ENCODE measurements at places on chromosomes 1 and 21.
A peak's percentile ranks its signal among the peaks of the same experiment; 100 is the strongest.

GRCh38 chr1:210024996-210025395 lies 87.0 kb downstream of the SYT14 start:
- DNase-seq = no peak

- no peak for DNase-seq
These were observed 38.8 kb upstream of the GPR153 start for GRCh38 chr1:6299557-6300165.

DNA sequence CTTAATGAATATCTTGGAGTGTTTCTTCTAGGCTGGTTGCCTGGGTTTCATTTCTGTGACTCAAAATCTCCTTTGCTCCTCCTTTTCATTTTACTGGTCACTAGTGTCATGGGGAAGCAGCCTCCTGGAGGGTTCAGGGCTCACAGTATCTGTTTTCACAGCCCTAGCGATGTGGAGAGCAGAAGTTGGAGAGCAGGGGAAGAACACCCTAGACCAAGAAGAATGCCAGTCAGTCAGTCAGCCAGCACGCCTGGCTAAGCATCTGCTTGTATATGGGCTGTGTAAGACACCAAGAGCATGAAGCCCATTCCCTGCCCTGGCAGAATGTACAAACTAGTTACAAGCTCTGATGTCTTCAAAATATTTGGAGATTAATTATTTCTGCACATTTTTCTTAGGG lies 7.9 kb downstream of the RXRG start:
- DNase-seq = no peak

GRCh38 chr1:31535561-31535960 lies 40.8 kb upstream of the TINAGL1 start:
- DNase-seq = no peak

- DNase-seq = no peak
These were observed 8.3 kb downstream of the TEX35 start for GRCh38 chr1:178521241-178521640.

- no peak for DNase-seq
These were observed 63.3 kb upstream of the ARHGAP29 start for GRCh38 chr1:94300731-94301130.

- no peak for DNase-seq
These were observed 197.5 kb upstream of the KIAA0040 start for GRCh38 chr1:175390081-175390481.

- DNase-seq = no peak
These were observed 63.2 kb downstream of the SRSF11 start for GRCh38 chr1:70284366-70284765.

DNA sequence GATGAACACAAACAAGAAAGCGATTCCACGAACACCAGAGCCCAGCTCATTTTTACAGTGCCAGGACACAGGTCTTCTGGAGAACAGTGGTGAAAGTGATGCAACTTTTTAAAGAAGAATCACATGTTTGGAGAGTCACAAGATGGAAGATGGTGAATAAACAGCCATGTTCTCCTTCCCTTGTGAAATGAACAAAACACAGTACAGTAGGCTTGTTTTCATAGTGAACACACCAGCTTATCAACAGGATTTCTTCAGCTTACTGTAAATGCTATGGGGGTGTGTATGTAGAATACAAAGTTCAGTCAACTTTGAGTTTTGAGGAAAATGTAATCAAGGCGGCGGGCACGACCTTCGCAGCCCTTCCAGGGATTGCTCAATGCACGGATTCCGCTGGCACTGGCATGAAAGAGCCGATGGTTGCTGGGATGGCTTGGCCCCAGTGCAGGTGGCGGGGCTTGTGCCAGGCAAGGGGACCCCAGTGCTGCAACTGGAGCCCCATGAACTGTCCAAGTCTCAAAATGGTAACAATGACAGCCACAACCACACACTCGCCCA lies 9.7 kb downstream of the TMPRSS3 start:
- DNase-seq = no peak

DNA sequence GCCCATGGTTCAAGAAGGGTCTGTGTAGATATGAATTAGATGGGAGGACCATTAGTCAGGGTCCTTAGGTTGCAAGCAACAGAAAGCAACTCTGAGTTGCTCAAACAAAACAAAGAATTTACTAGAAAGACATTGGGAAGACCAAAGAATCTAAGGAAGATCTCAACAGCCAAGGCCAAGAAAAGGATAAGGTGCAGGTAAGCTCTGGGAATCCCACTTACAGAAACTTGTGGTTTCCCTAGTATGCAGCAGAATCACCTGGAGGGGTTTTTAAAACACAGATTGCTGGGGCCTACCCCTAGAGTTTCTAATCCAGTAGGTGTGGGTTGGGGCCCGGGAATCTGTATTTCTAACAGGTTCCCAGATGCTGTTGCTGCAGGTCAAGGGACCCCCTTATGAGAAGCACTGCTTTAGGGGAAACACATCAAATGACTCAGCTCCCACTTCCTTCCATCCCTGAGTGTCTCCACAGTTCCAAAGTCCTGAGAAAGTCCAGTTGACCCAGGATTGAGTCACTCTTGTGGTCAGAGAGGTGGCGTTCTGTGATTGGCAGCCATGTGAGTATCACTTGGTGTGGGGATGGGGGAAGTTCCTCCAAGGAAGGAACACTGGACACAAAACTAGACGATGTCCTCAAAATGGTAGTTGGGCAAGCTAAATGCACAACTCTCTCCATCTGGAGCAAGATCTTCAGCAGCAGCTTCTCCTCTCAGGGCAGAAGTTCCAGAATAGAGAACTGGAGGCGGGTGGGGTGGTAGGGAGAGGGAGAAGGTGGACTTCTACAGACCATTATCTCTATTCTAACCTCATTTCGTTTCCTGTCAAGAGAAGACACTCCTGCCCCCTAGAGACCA lies 24.2 kb upstream of the EYA3 start:
- DNase-seq = no peak

DNA sequence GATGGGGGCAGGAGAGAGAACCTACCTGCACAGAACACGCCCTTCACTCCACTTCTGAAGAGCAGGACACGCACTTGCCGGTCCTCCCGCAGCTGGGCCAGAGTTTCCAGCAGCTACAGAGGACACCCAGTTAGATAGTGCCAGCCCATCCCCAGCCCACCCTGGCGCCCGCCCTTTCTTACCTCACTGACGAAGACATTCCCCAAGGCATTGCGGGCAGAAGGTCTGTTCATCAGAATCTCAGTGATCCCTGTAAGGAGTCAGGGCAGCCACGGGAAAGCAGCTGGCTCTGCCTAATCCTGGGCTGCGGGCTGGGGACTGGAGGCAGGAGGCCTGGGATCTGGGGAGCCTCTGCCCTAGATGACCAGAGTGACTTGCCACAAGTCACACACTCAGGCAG lies 10.0 kb downstream of the ECHDC2 start:
- DNase-seq = no peak

DNA sequence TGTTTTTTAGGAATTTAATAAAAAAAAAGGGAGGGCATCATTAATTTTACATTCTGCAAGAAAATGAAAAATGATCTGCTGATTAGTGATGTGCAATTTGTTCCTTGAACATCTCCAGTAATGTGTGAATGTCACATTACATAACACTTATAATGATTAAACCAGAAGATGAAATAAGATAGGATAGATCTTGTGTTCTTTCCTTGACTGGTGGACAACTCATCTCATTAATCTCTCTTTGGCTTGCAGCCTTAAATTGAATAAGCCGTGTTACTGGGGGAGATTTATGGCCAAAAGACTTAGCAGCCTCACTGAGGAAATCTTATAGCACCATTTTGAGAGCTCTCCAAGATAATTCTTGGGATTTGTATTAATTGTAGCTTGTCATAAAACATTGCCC lies 217.2 kb downstream of the ST6GALNAC3 start:
- no peak for DNase-seq

DNA sequence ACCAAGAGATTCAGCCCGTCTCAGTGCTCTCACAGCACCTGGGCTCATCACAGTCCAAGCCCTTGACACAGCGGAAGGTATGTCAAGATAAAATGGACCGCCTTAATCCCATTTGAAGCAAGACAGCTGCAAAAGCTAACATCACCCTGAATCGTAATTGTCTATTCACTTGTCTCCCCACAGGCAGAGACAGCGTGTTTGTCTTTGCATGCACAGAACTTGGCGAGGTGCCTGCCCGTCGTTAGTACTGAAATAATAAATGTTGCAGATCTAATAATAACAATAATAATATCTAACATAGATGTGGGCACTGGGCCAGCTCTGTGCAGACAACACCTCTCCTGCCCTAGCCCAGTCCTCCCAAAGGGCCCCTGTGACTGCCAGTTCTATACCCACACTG lies 271.7 kb downstream of the NPHP4 start:
- no peak for DNase-seq

- no peak for DNase-seq
These were observed 76.0 kb upstream of the EDN2 start for GRCh38 chr1:41560496-41560895.

DNA sequence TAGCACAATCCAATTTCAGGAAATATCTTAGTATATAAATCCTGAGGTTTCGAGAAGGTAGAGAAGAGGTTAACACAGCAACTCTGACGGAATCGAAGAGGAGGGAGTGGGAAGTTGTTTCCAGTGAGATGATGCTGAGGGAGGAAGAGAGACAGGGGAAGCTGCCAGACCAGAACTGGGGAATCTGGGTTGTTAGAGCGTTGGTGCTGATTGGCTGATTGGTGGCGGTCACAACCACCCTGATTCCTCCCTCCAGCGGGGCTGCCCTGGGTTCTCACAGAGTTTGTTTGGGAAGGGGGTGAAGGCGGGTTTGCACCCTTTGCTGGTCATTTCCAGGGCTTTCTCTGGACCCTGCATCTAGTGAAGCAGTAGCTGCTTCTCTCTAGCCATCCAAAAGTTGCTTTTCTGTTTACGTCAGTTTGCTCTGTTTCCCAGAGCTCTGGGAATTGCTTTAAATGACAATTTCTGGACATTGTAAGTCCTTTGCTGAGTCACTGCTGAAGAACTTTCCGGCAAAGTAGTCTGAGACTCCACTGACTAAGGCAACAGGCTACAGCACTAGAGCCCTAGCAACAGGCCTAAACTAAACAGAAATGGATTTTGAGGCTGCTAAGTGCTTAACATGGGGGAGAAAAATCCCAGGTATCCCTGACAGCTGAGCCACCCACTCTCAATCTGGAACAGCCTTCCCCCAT lies 90.1 kb downstream of the TENT5C start:
- DNase-seq = peak; percentile 81

- no peak for DNase-seq
These were observed 235.5 kb upstream of the SGIP1 start for GRCh38 chr1:66298464-66298863.

GRCh38 chr1:147781056-147781471 lies 20.7 kb upstream of the GJA5 start:
- DNase-seq = no peak

- DNase-seq = no peak
These were observed 457 bp downstream of the TRAPPC3 start for GRCh38 chr1:36148821-36149236.

GRCh38 chr1:207314816-207315215 lies 6.7 kb upstream of the CD55 start:
- peak; percentile 55 for DNase-seq

GRCh38 chr1:89755591-89755990 lies 65.2 kb upstream of the LRRC8D start:
- no peak for DNase-seq

DNA sequence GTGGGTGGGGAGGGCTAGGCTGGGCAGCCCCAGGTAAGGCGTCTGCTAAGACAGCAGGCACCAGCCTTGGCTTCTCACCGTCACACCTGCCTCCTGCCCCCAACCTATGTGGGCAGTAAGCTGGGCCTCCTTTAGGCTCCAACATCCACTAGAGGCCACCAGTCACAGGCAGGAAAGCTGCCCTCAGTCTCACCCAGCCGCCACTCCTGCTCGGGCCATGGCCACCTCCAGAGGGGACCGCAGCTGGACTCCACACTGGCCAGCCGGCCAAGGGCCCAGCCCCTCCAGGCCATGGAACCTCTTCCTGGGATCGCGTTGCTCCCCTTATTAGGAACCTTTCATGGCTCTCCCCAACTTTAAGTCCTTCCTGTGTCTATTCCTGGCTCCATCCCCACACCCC lies 74.5 kb downstream of the MRPL37 start:
- DNase-seq = no peak

- DNase-seq = no peak
These were observed 188.1 kb downstream of the PSMG1 start for GRCh38 chr21:38995071-38995669.

DNA sequence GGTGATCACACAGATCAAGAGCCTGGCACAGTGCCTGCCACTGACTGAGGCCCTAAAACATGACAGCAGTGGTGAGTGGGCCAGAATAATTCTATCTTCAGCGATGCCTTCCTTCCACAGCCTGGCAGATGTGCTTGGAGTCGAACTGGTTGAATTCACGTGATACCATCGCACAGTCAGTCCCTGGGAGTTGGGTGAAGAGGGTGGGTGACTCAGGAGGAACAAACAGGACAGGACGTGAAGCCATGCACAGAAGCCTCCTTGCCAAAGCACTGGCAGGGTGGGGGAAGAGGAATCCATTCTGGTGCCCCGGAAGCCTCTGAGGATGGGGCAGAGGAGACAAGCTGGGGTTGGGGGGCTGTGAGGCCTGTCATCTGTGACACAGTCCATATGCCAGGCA lies 80.3 kb upstream of the WNT4 start:
- DNase-seq = no peak

DNA sequence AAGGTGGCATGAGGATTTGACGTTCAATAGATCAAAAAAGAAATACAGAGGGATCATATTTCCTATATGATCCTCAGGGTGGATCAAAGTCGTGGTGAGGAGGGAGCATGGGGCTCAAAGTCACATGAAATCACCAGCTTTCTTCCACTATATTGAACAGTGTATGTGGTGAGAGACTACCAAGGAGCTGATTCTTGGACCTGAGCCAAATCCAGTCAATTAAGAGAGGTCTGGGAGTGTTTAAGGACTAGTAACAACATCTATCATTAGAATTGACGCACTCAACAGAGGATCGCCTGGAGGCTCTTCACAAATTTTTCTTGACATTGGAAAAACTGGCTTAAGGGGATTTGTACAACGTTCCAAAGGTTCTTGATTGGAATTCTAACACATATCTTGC lies 267.7 kb upstream of the PROX1 start:
- DNase-seq = no peak

GRCh38 chr1:25815208-25816111 lies 4.3 kb upstream of the MTFR1L start:
- no peak for DNase-seq

DNA sequence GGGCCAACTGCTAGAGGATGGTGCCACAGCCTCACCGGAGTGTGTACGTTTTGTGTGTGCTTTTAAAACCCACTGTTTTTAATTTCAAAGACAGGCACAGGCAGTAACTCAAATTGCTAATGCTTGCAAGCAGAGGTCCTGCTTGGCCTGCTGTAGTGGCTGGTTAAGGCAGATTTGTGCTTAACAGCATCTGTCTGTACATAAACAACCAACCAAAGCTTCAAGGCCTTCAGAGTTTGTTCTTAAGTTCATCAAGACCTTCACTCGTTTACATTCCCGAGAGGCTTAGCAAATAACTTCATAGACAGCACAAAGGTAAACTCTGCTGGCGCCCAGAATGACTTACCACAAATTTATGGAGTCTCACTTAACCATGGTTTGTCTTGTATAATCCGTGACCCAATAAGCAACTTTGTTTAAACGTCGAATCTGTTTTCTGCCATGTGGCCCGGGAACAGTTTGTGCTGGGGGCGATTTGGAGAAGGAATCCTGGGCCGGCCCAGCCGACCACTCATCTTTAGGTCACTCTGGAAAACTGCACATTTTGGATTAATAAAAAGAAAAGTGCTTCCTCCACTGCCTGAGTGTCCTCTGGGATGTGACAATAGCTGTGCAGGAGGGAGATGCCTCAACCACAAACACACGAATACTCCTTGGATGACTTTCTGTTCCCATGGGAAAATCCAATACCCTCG lies 58.1 kb downstream of the CAPZB start:
- DNase-seq = peak; percentile 87
